ENCODE measurements at places on chromosomes 4 and X.

GRCh38 chr4:140408974-140409373 lies 18.5 kb downstream of the CLGN start:
- DNase-seq: no peak

DNA sequence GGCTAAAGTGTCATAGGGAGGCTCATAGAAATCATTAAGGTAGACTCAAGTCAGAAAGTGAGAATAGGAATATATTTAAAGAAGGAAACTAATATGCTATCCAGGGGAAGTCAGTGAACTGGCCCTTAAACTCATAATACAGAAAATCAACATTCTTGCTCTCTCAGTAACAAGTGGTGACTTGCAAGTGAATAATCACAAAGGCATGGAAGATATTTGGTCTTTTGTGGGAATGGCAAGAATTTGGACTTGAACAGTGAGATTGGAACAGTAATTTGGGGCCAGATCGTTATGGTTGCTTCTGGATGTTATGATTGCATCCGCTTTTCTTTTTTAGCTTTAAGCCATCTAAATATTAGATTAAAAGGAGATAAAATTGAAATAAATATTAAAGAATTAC lies 103.8 kb downstream of the TBC1D19 start:
- no peak for DNase-seq

DNA sequence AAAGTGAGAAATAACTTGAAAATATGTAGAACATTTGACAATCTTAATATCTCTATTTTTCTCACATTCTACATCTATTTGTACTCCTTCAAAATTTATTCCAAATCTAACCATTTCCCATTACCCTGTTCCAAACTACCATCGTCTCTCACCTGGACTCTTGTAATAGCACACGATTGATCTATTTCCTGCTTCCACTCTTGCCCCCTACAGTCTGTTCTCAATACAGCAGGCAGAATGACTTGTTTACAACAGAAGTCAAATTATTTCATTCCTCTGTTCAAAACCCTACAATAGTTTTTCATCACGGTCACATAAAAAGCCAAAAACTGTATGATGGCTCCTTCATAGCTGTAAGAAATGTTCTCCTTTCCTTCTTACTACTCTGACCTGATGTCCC lies 21.1 kb upstream of the LUZP4 start:
- DNase-seq: no peak

DNA sequence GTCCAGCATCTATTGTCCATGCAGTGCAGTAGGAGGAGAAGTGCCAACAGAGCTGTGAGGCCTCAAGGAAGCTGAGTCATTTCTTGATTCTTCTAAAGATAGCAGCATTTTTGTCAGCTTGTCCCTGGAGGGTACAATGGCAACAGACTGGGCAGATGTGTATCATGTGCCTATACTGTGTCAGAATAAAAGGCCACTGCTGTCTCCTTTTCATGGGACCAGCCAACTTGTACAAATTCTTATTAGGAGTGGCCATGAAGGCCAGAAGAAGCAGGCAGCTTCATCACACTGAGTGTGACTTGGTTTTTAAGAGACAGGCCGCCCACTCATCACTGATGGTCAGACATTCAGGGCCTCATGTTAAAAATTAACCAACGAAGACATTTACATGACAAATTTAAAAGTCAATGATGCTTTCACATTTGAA lies 185.0 kb upstream of the FAM241A start:
- no peak for DNase-seq

GRCh38 chrX:150664290-150664689 lies 28.9 kb upstream of the MTMR1 start:
- DNase-seq: peak; percentile 92

GRCh38 chr4:140834839-140835495 lies 78.8 kb upstream of the TBC1D9 start:
- DNase-seq: no peak

DNA sequence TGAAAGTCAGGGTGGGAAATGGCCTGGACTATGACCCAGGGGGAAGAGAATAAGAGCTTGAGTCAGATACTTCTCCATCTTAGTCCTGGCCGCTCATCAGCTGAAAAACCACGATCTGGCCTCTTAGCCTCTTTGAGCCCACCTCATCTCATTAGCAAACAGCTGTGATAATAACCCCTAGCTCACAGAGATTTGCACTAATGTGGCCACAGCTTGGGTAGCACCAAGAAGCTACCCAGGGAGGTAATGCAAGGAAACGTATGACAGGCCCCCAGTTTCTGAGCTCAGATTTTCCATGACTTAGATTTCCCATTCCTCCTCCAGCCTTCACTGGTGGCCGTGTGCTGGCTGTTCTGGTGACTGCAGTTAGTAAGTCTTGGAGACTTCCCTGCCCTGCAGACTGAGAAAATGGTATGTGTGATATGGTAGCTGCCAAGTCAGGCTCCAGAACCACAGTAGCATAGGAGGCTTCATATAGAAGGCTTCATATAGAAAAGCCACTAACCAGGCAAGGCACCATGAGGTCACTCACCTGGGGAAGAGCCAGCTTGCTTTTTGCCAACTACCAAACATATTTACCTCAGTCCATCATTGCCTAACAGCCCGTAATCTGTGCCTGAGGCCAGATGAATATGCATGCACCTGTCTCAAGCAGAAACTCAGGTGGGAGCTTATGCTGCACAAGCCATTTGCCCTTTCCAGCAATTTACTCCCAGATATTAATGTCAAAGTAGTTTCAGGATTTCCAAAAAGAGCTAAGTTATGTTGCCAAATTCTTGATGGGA lies 51.4 kb upstream of the GABRE start:
- no peak for DNase-seq

GRCh38 chr4:121765971-121766538 lies 1.1 kb upstream of the SMIM43 start:
- no peak for DNase-seq

- no peak for DNase-seq
Measured at GRCh38 chr4:1592068-1592708, 91.9 kb downstream of the FAM53A start.

GRCh38 chrX:104310657-104311254 lies 56.0 kb upstream of the ESX1 start:
- no peak for DNase-seq

DNA sequence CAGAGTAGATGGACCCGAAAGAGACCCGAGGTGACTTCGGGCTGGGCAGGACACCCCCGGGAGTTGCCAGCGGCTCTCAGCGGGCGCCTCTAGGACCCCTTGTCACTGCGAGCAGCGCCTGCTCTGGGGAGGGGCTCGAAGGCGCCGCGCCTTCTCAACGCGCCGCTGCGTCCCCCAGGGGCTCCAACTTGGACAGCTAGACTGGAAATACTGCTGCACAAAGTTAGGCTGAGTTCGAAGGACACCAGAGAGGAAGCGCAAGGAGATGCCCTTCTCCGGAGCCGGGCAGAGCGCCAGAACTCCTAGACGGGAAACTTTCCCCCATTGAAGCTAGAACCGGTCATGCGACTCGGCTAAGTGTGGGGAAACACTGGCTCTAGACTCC lies 493 bp upstream of the KCNIP4 start:
- DNase-seq: peak; percentile 12

GRCh38 chr4:127778102-127778501 lies 4.0 kb upstream of the HSPA4L start:
- peak; percentile 65 for DNase-seq

GRCh38 chrX:11698702-11699101 lies 33.0 kb upstream of the ARHGAP6 start:
- no peak for DNase-seq

DNA sequence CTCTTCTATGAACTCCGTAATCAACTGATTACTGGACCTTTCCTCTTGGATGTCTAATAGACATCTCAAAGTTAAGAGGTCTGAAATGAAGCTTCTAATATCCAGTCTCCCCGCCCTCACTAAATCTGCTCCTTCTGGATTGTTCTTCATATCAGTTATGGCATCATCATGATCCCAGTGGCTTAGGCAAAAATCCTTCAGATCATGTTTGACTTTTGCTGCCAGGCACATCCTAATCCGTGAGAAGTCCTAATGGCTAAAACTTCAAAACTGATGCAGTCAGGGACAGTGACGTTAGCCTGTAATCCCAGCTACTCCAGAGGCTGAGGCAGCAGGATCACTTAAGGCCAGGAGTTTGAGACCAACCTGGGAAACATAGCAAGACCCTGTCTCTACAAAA lies 55.1 kb upstream of the GUCY1A1 start:
- DNase-seq: no peak

- DNase-seq: no peak
Measured at GRCh38 chr4:7411896-7412553, 22.7 kb downstream of the PSAPL1 start.

DNA sequence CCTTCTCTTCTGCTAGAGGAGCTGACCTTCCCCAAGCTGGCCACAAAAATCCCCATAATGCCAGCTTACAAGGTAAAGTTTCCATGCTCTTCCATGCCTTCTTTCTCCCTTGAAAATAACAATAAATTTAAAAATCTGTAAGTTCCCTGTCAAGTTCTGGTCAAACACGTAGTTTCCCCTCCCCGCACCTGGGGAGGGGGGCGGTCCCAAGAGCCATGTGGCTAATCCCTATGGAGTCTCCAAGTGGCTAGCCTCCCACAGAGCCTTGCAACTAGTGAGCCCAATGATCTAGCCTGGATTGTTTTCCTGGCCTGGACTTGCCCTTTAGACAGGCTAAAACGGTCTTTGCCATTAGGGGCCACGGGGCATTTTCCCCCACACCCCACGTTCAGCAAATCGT lies 2.1 kb upstream of the NRK start:
- no peak for DNase-seq

DNA sequence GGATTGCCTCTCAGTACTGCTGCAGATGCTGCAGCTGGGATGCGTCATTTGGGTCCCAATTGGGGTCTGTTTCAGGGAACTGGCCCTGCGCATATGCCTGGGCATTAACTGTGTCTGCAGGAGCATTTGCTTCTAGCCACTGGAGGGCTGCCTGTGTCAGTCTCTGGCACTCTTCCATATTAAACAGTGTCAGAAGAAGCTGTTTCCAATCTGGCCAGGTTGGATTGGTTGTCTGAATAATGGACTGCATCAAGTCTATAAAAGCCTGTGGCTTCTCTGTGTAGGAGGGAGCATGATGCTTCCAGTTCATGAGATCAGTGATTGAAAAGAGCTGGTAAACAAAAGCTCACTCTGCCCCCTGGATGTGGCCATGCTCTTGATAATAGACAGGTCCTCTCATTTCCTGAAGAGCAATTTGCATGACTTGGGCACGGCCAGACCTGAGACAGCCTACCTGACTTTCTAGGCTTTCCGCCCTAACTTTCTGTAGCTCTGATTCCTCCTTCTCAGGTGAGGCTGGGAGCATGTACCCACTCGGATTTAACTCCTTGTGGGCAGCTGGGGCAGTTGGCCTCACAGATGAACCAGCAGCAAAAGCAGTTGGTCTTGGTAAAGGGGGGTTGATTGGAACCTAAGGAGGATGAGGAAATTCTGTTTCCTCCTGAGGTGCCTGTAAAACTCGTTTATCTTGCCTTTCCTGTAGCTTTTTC lies 29.2 kb downstream of the SULT1E1 start:
- peak; percentile 37 for DNase-seq

All from NCI-H1105 (cell line).